GM13977 (cell line): ENCODE measurements at places on chromosomes 1 and 21.

DNA sequence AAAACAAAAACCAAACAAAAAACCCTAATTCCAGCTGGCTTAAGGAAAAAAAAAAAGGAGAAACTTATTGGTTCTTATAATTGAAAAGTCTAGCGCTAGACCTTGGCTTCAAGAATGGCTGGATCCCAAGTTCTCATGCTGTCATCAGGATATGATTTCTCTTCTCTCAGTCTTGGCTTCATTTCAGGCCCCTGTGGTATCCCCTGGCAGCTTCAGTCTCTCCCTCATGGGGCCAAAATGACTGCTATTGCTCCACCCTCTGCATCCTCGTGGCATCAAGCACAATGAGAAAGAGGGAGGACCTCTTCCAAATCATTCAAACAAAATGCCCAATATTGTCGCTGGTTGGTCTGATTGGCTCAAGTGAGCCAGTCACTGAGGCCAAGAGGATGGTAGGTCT is 80.7 kb downstream of the GIPC2 start:
- no peak for DNase-seq

GRCh38 chr1:240794046-240794843 is 182.3 kb upstream of the GREM2 start:
- peak; percentile 22 for DNase-seq

DNA sequence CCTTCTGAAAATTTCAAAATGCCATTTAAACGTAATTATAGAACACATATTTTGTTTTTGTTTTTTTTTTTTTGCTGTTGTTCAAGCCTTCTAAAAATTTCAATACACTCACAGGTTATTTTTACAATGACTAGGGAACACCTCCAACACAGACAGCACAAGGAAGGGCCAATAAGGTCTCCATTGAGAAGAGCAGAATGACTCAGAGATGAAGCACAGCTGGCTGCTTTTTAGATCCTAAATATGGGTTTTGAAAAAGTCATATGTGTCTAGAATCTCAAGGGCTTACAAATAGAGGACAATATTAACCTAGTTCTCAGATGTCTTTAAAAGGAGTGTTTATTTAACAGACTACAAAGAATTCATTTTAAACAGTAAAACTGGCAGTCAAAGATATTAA is 104.6 kb downstream of the NEGR1 start:
- DNase-seq = no peak

DNA sequence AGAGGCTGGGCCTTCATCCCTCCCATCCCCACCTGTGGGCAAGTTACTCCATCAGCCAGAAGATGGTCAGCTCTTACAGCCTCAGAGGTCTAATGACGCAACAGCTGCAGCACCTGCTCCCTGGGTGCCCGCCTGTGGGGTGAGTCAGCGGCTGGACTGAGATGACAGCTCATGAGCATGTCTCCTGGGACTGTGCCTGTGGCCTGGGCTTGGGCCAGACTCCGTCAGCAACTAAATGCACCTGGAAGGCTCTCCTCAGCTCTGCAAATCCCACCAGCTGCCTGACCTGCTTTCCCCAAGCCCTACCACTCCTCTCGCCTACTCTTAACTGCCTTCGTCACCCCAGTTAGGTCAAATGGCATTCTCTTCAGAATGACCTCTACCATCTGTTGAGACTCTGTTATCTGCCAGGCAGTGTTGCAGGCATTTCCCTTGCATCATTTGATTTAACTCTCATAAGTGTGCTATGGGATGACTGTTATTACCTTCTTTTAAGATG is 47.7 kb downstream of the ETS2 start:
- DNase-seq = no peak

DNA sequence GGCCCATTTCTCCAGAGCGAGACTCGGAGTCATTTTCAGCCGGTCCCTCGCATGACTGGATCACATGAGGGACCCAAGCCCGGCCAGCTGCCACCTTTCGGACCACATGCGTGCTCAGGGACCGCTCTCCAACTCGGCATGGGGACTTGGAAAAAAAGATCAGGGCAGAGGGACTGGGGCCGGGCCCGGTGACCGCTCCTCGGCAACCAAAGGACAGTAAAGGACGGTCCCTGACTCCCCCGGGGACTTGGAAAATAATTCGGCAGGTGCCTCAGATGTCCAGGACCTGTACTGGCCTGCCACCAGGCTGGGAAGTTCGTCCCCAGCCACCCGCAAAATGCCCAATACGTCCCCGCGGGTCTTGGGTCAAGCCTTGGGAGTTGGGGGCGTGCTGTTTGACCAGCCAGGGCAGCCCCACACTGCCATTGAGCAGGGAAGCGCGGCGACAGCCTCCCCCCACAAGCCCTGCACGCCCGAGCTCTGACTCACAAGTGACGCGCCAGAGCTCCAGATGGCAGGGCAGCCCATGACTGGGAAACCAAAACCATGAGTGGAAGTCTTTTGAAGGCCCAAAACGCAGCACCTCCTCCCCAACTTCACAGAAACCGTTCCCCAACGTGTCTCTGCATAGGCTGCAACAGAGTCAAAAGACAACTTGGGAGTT is 134.5 kb downstream of the LIPI start:
- no peak for DNase-seq

- DNase-seq = no peak
These were observed 373.3 kb downstream of the TTLL7 start for GRCh38 chr1:83625646-83626045.

- no peak for DNase-seq
These were observed 25.2 kb downstream of the CLDN14 start for GRCh38 chr21:36454706-36455105.

GRCh38 chr1:47950471-47950870 is 46.7 kb downstream of the TRABD2B start:
- no peak for DNase-seq

GRCh38 chr1:40861224-40862003 is 749 bp downstream of the CITED4 start:
- DNase-seq = peak; percentile 56

DNA sequence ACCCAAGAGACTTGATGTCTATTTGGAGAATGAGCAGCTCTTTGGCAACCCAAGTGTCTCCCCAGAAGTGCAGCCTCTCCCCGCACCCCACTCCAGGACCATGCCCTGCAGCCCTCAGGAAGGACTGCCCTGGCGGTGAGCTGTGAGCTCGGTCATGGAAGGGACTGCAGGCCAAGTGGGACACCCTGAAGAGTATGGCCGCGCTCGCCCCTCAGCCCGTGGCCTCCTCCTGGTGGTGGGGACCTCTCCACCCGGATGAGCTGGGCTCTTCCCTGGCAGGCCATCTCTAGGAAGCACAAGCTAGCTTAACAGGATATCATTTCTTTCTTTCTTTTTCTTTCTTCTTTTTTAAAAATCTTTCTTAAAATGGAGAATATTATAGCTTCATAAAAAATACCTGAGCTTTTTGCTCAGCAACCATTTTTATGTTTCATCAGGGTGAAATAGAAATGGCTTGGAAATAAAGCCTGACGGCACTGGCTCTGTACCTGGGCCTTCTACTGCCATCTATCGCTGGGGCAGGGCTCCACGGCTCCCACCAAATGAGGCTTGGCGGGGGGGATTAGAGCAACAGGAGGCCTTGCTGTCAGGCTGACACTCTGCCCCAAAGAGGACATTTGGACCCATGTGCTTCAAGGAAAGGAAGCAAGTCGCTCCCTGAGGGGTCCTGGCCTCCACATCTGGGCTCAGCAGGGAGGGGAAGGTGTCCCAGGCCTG is 296.2 kb upstream of the VAMP3 start:
- DNase-seq = no peak

DNA sequence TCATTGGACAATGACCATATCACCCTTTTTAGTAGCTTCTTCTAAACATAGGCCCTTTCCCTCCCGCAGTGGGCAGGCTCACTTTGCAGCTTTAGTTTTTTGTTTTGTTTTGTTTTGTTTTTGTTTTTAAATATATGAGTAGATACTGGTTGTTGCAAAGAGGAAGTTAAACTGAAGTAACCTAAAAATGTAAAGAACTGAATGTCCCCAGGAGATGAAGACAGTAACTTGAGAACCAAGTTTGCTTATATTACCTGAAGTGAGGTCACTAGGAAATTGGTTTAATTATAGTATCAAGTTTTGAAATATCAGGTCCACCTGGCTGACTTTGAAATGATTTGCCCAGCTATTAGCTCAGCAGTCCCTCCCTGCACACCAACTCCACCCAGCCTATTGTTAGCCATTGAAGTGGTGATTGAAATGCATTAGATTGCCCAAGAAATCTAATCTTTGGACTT is 18.2 kb downstream of the SMAP2 start:
- DNase-seq = no peak

DNA sequence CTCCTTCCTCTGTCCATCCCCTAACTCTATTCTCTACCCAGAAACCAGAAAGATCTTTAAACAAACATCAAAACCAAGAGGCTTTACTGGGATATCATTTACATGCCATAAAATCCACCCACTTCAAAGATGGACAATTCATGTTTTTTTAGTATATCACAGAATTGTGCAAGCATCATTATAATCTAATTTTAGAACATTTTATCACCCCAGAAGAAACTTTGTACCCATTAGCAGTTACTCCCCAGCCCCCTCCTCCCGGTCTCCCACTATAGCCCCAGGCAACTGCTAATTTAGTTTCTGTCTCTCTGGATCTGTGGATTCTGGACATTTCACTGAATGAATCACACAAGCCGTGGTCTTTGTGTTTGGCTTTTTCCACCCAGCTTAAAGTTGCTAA is 4.8 kb upstream of the SELENON start:
- no peak for DNase-seq

GRCh38 chr1:89273324-89273778 is 691 bp upstream of the GBP5 start:
- no peak for DNase-seq

DNA sequence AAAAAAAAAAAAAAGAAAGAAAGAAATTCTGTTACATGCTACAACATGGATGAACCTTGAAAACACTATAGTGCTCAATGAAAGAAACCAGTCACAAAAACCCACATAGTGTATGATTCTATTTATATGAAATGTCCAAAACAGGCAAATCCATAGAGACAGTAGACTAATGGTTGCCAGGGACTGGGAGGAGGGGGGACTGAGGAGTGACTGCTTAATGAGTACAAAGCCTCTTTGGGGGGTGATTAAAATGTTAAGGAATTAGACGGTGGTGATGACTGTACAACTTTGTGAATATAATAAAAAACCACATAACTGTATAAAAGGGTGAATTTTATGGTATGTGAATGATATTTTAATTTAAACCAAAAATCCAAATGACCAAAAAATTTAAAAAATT is 116.0 kb upstream of the GUCA2B start:
- DNase-seq = no peak

GRCh38 chr21:37006486-37007291 is at the start of gene RIPPLY3:
RIPPLY3 (plus strand) TSS chr21:37006702; CDS start chr21:37006773, 71 bp downstream.
- DNase-seq = peak; percentile 54

DNA sequence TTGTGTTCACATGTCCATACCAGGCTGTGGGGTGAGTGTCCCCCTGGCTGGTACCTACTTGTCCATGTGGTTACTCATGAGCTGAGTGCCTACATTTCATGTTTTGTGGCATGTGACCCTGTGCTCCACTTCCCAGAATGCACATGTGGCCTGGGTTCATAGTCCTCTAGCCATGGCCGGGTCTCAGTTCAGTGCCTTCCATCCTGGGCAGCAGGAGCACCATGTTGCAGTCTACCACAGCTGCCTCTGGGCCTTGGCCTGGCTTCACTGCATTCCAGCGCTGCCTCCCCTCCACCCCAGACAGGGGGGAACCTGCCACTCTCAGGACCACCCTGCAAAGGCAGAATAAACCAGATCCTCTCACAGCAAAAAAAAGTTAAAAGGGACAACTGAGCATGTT is 5.5 kb downstream of the CEPT1 start:
- DNase-seq = no peak

DNA sequence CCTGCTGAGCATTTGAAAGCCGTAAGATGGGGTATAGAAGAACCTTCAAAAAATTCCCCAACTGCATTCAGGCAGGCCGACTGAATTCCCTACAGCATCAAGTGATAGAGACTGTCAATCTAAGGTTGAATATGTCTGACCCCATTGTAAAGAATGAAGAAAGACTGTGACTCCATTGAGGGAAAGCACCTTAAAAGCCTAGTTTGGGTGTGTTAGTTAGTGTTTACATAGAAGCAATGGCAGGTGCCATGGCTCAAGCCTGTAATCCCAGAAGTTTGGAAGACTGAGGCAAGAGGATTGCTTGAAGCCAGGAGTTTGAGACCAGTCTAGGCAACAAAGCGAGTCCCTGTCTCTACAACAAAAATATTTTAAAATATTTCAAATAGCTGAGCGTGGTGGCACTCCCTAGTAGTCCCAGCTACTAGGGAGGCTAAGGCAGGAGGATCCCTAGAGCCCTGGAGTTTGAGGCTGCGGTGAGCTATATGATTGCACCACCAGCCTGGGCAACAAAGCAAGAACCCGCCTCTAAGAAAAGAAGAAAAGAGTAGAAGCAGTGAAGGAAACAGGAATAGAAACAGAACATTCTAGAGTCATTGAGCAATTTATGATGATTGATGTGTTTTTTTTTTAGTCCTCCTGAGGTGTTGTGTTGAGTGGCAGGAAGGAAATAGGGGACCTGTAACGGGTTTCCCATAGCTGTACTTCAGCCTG is 15.4 kb downstream of the POLR3GL start:
- no peak for DNase-seq

- no peak for DNase-seq
These were observed 262.5 kb upstream of the ZP4 start for GRCh38 chr1:238153253-238153652.

- no peak for DNase-seq
These were observed 7.8 kb upstream of the PTPRF start for GRCh38 chr1:43522776-43523480.

GRCh38 chr1:78731674-78732073 is 82.0 kb downstream of the IFI44 start:
- DNase-seq = no peak

DNA sequence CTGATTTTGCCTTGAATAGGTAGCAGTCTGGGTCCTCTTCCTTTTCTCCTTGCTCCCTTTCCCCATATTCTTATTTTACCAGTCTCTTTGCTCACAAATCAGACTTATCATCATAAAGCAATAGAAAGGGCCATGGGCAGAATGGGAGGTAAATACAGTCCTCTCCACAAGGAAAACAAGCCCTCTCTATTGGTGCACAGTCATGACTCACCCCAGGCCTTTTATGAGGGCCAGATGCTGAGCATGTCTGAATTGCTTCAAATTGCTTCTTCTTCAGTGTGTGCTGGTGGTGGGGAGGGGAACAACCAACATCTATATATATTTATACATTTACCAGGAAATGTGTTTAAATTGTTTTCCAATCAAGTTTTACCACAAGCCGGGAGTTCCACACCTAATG is 75.2 kb downstream of the GFI1 start:
- DNase-seq = no peak

DNA sequence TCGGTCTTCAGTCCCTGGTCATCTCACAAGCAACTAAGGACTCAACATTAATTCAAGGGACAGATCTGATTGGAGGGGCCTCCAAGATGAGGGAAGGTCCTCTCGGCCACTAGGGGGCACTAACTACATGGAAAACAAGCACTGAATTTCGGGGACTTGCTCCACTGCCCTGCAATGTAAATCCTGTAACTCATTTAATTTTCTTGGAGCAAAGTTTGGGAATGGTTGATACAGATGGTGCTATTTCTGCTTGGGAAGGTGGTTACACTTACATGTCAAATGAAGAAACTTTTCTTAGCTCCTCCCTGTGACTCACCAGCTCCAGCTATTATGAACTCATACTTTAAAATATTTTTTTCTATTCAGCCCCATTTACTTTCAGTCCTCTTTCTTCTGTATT is 97.4 kb upstream of the KCNJ15 start:
- DNase-seq = peak; percentile 57

- DNase-seq = no peak
These were observed 2.2 kb upstream of the FH start for GRCh38 chr1:241521718-241522117.

- no peak for DNase-seq
These were observed 321.4 kb upstream of the CXADR start for GRCh38 chr21:17191346-17191993.

- DNase-seq = no peak
These were observed 19.7 kb upstream of the MX1 start for GRCh38 chr21:41406340-41406739.
